ENCODE measurements at places on chromosomes 4 and X. TPM values are rescaled to one million over a fixed set of nuclear protein-coding genes. Genes with fewer than 3 reads are reported as not detected.

The CACNA1F gene
- polyA plus RNA-seq: 0.41 TPM

The PSAPL1 gene
- polyA plus RNA-seq: 0.06 TPM

The PDCL2 gene
- polyA plus RNA-seq: not detected

The EVC gene
- 2.9 TPM for polyA plus RNA-seq

The NFKB1 gene
- 12.3 TPM for polyA plus RNA-seq

The BEX5 gene
- polyA plus RNA-seq: 11.7 TPM

The GPR173 gene
- 0.96 TPM for polyA plus RNA-seq

The PWWP3B gene
- 0.73 TPM for polyA plus RNA-seq

The NSUN7 gene
- 7.1 TPM for polyA plus RNA-seq

The POF1B gene
- 0.47 TPM for polyA plus RNA-seq

The SHROOM3 gene
- polyA plus RNA-seq: 14.4 TPM

The PPA2 gene
- 70.0 TPM for polyA plus RNA-seq

The GAGE13 gene
- polyA plus RNA-seq: not detected

The ANXA3 gene
- 189 TPM for polyA plus RNA-seq

The ARMCX2 gene
- 19.3 TPM for polyA plus RNA-seq

The CHST7 gene
- polyA plus RNA-seq: 2.0 TPM

The PAQR3 gene
- polyA plus RNA-seq: 4.8 TPM

The IRS4 gene
- polyA plus RNA-seq: 0.04 TPM

The CSAG2 gene
- not detected for polyA plus RNA-seq

The LEF1 gene
- polyA plus RNA-seq: 2.7 TPM

The CXXC4 gene
- 0.45 TPM for polyA plus RNA-seq

The NKX3-2 gene
- not detected for polyA plus RNA-seq

The XAGE1A gene
- polyA plus RNA-seq: 0.81 TPM

The MAGED4 gene
- 0.08 TPM for polyA plus RNA-seq

The UGT2B11 gene
- not detected for polyA plus RNA-seq

The MAGEA10 gene
- polyA plus RNA-seq: not detected

The MUC7 gene
- not detected for polyA plus RNA-seq

The SLC4A4 gene
- 4.8 TPM for polyA plus RNA-seq

The ZNF827 gene
- polyA plus RNA-seq: 3.7 TPM

The CNGA1 gene
- 0.14 TPM for polyA plus RNA-seq

The MSX1 gene
- polyA plus RNA-seq: 3.1 TPM

The MAGEE1 gene
- 0.93 TPM for polyA plus RNA-seq

The EMCN gene
- polyA plus RNA-seq: 8.3 TPM

The RAB41 gene
- not detected for polyA plus RNA-seq

The VCX3B gene
- not detected for polyA plus RNA-seq

The FGF2 gene
- polyA plus RNA-seq: 2.4 TPM

The TLR10 gene
- polyA plus RNA-seq: 0.14 TPM

The SUPT20HL1 gene
- not detected for polyA plus RNA-seq

The NAT8L gene
- 0.05 TPM for polyA plus RNA-seq

The PCYT1B gene
- polyA plus RNA-seq: 1.1 TPM

All from lung (tissue), 17 donors.